ENCODE measurements at places on chromosomes 13 and 19.

- no peak for DNase-seq
Observed at GRCh38 chr13:66369666-66370065, 860.5 kb downstream of the PCDH9 start.

- no peak for DNase-seq
Observed at GRCh38 chr13:65803530-65804392, 1426.4 kb downstream of the PCDH9 start.

- DNase-seq = no peak
Observed at GRCh38 chr19:57947088-57947418, 453 bp downstream of the ZNF256 start.

DNA sequence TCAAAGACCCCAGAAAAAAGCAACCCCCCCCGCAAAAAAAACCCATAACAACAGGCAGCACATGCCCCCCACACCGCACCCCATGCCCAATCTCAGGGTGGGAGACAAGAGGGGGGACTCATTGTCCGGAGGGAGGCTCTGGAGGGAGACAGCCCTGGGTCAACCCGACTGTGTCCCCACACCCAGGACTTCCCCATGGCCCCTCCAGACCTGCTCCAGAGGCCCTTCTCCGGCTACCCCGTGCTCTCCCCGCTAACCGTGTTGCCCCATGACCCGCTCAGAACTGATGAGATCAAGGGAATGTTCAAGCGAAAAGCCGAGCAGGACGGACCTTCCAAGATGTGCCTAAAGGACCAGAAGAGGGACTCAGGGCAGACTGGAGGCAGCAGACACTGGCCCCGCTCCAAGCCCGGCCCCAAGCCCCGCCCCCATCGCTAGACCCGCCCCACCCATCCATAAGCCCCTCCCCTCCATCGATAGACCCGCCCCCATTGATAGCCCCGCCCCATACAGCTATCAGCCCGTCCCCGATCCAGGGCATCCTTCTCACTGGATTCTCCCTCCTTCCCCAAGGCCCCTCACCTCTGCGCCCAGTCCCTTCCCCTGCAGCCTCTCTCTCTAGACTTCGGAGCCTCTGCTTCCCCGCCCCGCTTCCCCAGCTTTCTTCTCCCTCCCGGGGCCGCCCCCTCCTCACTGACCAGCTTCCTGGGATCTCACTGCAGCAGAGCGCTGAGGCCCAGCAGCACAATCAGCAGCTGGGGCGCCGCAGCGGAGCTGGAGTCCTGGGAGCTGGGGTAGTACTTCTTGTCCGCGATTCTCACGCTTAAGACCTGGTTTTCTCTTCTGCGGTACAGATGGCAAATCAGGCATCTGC lies 2.2 kb downstream of the BST2 start:
- peak; percentile 16 for DNase-seq

GRCh38 chr19:10074153-10074552 lies 12.0 kb upstream of the SHFL start:
- peak; percentile 45 for DNase-seq

DNA sequence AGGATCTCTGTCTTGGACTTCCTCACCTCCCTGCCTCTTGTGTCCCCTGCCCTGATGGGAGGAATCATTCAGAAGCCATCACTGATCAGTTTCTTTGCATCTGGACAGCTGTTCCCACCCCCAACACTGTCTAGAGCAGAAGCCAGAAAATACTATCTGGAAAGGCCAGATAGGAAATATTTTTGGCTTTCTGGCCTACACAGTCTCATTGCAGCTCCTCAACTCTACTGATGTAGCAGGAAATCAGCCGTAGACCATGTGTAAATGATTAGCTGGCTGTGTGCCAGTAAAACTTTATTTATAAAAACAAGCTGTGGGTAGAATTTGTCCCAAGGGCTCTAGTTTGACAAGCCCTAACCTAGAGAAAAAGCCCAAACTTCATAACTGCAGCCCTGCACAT lies 5.6 kb downstream of the SIGLEC7 start:
- no peak for DNase-seq

DNA sequence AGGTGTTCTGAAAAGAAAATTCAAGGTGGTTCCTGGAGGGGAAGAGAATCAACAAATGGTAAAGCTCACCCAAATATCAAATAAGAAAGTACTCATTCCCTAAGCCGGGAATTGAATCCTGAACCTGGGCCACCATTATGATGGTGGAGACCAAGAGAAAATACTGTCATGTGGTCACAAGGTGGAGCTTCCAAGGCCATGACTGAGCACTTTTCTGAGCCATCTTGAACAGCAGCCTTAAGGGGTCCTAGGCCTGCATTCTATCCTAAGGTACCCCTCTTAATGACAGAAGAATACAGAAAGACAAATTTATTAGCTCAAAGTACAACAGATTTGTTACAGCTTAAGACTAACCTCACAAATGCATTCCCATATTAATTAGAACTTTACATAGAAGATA lies 9.6 kb downstream of the ZNF431 start:
- DNase-seq = no peak

DNA sequence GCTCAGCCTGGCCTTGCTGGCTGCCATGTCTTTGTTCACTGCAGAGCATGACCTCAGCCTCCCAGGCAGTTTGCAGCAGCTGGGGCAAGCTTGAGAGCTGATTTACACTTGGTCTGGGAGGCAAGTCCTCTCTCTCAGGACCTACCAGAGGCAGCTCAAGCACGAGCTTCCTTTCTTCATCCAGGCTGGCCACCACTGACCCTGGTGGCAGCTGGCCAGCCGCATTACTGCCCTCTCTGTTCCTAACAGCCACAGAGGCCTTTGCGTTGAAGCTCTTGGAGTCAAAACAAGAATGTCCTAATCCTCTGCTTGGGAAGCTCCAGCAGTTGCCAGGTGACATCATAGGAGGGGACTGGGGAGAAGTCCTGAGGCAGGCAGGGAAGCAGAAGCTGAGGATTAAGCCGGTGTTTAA lies 85.7 kb downstream of the NUFIP1 start:
- no peak for DNase-seq

DNA sequence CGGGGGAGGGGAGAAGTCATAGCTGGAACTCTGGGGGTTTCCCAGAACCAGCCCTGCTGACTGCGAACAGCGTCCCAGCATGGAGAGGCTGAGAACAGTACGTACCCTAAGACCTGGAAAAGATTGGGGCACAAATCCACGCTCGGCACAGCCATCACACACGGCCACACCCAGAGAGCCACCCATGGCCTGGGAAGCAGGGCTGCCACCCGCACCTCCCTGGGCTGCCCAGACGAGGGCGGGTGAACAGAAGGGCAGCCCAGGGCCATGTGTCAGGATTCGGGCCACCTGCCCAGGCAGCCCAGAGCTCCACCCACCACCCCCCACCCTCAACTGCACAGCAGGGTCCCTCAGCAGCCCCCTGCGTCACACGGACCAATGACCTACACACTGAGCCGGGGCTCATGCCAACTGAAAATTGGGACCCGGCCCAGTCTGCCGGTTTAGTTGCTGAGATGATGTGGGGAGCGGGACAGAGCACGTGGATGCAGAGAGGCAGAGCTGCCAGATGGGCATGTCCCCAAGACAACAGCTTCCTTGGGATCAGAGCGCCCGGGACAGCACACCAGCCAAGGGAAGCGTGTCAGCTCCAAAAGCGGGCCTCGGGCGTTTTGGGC lies 8.5 kb downstream of the UBXN6 start:
- DNase-seq = no peak

- no peak for DNase-seq
Observed at GRCh38 chr13:110200276-110200870, 106.6 kb downstream of the COL4A1 start.

GRCh38 chr19:33553530-33554310 lies 32.1 kb upstream of the PEPD start:
- no peak for DNase-seq

DNA sequence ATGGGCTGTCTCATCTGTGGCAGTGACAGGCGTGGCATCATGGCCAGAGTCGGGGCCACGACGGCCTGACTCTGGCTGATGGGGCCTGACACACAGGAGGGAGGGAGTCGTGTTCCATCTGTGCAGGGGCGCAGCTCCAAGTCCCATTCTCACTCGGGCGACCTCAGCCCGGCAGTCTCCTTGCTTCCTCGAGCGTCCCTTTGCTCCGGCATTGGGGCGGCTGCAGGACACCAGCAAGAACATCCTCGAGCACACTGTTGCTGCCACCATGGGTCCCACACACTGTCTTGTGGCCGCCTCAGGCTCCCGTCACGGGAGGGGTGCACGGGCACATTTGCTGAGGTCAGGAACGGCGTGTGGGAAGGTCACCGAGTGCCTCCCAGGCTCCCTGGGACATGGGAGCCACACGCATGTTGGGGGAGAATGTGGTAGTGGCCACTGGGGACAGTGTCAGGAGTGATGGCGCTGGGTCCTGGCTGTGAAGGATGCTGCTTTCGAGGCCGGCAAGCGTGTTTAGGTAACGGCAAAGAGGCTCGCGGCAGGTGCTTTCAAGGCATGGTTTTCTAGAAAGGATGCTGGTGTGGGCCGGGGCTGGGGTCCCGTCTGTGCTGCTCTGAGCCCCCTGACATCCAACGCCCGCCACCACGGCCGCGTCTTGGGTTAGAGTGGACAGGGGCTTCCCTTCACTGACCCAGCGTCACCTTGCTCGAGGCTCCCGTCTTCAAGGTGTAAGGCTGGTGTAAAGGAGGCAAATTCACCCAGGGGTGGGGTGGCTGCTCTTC lies 3.4 kb downstream of the IZUMO4 start:
- no peak for DNase-seq

DNA sequence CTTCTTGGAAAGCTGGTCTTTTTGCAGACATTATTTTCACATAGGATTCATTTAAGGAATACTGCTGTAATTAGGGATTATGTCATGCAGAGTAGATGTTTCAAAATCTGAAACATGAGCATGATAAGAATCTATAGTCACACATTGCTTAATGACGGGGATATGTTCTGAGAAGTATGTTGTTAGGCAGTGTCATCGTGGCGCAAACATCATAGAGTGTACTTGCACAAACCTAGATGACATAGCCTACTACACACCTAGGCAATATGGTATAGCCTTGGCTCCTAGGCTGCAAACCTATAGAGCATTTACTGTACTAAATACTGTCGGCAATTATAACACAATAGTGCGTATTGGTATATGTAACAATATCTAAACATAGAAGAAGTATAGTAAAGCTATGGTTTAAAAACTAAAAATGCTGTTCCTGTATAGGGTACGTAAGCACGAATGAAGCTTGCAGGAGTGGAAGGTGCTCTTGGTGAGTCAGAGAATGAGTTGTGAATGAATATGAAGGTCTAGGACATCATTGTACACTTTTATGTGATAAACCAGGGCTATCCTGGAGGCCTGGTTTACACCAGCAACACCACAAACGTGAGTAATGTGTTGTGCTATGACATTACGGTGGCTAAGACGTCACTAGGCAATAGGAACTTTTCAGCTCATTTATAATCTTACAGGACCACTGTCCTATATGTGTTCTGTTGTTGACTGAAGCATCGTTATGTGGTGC lies 283.1 kb downstream of the MTUS2 start:
- no peak for DNase-seq

GRCh38 chr13:51416107-51416506 lies 36.7 kb downstream of the INTS6 start:
- no peak for DNase-seq

DNA sequence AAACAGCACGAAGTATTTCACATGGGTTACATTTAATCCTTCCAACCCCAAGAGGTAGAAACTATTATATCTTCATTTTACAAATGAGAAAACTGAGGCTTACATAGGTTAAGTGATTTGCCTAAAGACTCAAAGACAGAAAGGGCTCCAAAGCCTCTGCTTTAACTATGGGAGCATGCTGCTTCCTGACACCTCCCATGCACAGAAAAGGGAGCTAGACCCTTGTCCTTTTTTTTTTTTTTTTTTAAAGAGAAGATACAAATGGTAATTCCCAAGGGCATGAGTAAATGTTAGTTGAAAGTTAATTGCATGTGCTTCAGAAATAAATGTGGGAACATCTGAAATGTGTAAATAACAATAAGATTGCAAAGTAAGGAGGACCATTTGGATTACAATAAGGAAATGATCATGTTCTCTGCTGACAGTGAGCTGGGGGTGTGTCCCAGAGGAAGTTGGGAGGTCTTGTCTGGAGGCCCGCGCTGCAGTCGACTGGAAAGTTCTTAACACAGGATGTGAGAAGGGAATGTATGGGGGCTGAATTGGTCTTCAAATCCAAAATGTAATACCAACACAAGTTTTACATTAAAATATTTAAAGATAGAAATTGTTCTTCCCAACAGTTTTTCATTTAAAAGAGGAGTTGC lies 500.3 kb downstream of the KLF12 start:
- DNase-seq = no peak

DNA sequence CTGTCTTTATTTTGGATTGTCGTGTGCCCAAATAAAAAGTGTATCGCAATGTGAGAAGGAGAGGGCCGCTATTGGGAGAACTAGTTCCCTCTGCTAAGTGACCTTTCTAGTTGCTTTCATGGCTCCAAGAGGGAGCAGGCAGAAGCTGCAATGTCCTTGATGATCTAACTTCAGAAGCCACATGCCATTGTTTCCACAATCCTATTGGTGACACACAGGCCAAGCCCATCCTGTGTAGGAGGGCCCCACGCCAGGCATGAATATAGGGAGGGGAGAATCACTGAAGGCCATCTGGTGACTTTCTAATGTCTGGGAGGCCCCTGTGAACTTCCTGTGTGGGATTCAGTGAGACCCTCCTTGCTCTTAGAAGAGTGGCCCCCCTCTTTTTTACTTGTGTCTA lies 47.8 kb upstream of the KPNA3 start:
- DNase-seq = no peak

GRCh38 chr19:47430041-47430802 lies 10.9 kb upstream of the MEIS3 start:
- no peak for DNase-seq

DNA sequence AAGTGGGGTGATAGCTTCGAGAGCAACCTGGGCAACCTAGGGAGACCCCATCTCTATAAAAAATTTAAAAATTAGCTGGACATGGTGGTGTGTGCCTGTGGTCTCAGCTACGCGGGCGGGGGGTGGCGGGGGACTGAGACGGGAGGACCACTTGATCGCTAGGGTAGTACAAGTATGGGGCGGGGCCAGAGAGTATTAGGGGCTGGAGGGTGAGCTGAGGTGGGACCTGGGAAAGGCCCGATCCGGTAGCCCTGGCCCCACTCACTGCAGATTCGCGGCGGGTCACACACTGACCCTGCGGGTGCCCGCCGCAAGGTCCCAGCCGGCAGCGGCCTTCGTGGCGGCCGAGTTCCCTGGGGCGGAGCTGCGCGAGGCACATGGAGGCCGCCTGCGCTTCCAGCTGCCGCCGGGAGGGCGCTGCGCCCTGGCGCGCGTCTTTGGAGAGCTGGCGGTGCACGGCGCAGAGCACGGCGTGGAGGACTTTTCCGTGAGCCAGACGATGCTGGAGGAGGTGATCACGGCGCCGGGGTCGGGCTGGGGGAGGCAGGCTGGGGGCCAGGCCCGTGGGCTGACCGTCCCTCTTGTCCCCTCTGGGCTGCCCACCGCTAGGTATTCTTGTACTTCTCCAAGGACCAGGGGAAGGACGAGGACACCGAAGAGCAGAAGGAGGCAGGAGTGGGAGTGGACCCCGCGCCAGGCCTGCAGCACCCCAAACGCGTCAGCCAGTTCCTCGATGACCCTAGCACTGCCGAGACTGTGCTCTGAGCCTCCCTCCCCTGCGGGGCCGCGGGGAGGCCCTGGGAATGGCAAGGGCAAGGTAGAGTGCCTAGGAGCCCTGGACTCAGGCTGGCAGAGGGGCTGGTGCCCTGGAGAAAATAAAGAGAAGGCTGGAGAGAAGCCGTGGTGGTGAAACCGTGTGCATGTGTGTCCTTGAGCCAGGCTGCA lies 2.0 kb upstream of the ARHGAP45 start:
- DNase-seq = peak; percentile 58
